Activated T-helper 9 cell treated with anti-CD3 and anti-CD28 coated beads, Interleukin-2, amount 50 U/mL, for 16 hours (primary cell): ENCODE measurements at places on chromosomes 16 and 17.

GRCh38 chr17:3002538-3003295 lies 60.7 kb downstream of the OR1D5 start:
- DNase-seq = no peak

DNA sequence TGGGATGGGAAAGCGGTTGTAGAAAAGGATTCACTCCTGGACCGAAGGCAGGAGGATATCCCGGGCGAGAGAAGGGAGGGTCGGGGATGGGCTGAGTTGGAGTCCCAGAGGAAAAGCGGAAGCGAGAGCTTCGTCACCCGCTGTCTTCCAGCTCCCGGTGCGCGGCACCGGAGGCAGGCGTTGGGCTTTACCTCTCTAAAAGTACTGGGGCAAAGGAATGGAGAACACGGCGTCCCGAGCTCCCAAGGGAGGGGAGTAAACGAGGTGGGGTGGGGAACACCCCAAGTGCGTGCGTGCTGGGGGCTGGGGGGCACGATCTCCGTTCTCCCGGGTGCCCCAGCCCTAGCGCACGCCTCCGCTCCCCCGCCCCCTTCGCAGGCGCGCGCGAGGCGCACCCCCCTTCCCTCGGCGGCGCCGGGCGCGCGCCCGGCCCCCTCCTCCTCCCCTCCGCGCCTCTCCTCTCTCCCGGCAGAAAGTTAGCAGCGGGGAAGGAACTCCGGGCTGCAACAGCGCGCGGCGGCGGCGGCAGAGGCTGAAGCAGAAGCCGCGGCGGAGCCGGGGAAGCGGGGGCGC lies at the start of gene HS3ST4:
TSS of gene HS3ST4 (plus strand) at position 441 of the 573 bp plus-strand sequence.
- DNase-seq = no peak

- no peak for DNase-seq
Observed at GRCh38 chr16:22623351-22623781, 112.7 kb downstream of the NPIPB5 start.

DNA sequence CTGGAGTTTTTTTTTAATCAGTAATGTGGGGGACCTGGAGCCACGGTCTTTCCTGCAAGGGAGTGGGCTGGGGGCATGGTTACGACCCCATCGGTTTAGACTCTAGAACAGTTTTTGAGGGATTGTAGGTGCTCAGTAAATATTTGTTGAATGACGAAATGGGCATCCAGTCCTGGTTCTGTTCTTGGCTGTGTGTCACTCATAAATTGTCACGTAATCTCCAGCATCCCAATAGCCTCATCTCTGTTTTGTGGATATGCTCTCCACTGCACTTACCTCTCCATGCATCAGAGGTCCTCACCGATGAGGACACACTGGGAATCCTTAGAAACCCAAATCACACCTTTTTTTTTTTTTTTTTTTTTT lies 497 bp upstream of the SLC38A7 start:
- DNase-seq = no peak

- DNase-seq = no peak
Observed at GRCh38 chr17:61139219-61139618, 260.4 kb upstream of the TBX2 start.

DNA sequence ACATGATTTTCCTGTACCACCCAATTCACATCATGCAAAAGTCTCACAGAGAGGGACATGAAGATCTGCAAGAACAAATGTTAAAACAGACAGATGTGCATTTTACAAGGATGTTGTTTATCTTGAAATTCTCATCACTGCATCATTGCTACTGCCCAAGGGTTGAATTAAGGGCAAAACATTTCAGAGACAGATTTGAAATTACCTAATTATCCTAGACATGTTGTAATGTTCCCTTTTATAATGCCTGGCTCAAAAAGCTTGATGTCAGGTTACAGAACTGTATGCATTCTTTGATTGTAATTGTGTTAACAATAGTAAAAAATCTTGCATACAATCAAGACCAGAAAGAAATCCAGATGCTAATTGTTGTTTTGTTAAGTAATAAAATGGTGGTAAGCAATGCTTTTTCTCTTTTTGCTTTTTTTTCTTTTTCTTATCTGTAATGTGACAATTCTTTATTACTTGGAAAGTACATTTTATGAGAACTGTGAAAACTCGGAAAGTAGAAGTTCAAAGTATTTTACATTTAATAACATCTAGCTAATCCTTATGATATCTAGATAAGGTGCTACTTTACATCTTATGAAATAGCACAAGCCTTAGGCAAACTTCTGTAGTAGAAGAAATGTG lies 3.6 kb upstream of the DUSP14 start:
- no peak for DNase-seq

GRCh38 chr16:84239141-84239769 lies 557 bp downstream of the KCNG4 start:
- no peak for DNase-seq

DNA sequence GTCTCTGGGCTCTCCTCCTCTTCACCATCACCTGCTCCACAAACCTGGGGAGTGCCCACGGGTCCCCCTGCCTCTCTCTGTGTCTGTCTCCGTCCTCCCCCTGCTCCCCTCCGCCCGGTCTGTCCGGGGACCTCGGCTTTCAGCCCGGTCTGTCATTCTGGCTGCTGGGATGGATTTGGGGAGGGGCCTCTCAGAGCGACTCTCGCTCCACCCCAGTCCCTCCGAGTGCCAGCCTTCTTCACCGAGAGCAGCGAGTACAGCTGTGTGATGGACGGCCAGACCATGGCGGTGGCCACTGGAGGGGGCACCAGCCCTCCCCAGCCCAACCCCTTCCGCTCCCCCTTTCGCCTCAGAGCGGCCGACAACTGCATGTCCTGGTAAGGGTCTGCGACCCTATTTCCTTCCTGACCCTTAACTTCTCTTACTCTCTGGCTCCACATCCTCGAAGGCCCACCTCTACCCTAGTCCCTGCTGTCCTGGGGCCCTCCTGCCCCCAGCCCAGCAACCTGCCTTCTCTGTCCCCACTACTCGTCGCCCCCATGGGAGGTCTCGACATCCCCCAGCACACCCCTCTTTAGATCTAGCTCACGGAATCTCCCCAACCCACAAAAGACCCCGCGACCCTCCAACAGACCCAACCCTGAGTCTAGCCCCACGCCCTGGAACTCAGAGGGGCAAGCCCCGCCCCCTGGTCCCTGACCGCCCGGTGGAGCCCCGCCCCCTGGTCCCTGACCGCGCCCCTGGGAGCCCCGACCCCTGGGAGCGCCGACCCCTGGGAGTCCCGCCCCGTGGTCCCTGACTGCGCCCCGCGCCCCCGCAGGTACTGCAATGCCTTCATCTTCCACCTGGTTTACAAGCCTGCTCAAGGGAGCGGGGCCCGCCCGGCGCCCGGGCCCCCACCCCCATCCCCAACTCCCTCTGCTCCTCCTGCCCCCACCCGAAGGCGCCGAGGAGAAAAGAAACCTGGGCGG lies 5.6 kb upstream of the CXCL16 start:
- DNase-seq = no peak

DNA sequence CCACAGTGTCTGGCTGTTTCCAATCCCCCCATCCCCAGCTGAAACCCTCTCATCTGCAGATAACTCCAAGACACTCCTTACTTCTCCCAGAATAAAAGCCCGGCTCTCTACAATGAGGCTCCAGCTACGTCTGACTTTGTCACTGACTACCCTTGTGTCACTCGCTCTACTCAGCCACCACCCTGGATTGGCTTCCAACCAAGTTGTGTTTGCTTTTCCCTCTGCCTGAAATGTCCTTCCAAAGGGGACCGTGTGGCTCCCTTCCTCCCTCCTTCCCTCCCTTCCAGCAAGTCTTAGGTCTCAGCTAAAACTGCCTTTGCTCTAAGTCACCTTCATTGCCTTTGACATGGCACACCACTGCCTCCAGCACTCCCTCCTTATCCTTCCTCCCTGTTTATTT lies 42.8 kb downstream of the CDH1 start:
- no peak for DNase-seq

DNA sequence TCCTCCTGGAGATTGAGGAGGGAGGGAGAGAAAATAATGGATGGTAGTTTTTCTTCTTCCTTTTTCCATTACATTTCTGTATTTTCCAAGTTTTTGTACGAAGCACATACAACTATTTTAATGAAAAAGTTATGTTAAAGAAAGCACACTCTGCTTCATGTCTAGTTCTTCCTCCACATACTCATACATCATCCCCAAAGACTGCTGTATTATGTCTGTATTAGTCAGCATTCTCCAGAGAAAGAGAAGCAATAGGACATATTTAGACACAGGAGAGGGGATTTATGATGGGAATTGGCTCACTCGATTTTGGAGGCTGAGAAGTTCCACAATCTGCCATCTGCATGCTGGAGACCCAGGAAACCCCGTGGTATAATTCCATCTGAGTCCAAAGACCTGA lies 10.1 kb upstream of the ACSM2A start:
- no peak for DNase-seq

GRCh38 chr17:8846768-8847211 lies 20.7 kb downstream of the PIK3R6 start:
- no peak for DNase-seq

GRCh38 chr16:66928702-66929388 lies 3.5 kb upstream of the RRAD start:
- no peak for DNase-seq

DNA sequence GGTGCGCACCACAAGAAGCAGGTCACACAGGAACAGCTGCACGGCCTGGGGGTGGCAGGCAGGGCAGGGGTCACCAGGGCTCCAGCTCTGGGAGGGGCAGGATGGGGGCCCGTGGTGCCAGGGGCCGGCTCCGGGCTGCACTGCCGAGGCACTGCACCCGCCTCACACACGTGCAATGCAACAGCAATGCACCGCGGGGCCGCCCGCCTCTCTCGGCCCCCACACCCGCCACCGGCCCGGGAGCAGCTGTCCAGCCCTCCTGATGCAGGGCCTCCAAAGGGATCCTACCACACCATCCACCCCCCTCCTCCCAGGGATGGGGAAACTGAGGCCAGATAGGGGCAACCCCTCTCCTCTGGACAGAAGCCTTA lies 23.1 kb downstream of the SREBF1 start:
- DNase-seq = no peak

GRCh38 chr17:20315821-20316220 lies 151.5 kb downstream of the LGALS9B start:
- DNase-seq = no peak

DNA sequence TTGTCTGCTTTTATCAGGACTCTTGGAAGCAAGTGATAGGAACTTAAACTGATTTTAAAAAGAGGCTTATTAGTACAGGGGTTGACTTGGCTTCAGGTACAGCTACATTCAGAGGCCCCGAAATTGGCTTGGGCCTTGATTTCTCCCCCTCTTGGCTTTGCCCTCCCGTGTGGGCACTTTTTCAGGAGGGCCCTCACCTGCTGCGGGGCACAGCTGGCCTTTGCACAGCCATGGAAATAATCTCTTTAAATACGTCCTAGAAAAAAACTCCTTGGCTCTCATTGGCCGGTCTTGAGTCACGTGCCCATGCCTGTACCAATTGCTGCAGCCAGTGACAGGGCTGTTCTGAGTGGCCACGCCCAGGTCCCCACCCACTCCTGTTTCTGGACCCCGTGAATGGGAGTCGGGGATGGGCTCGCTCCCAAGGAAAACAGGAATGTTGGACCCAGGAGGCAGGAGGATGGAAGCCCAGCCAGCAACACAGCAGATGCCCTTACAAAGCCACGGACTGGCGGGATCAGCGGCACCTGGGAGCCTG lies 15.0 kb downstream of the CA5A start:
- DNase-seq = no peak

GRCh38 chr16:14303639-14304394 lies 232.7 kb downstream of the MRTFB start:
- no peak for DNase-seq

DNA sequence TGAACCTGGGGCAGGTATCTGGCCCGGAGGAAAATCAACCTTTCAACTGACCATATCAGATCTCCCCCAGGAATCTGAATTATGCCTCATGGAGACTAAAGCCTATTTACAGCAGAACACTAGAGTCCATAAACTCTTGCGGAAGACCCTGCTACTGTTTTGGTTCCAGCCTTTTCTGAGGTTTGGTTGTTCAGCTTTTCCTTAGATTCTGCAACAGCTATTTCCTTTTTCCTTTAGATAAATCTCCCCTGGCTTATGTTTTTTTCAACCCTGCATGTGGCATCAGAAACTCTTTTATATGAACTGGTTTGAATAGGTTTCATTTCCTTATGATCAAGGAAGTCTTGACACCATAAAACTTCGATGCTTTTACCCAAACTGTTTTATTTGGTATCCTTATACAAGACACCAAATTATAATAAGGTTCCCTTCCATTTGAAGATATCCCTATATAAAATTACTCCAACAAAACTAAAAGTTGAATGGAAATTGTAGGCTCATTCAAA lies 13.1 kb downstream of the SPOP start:
- DNase-seq = no peak

- DNase-seq = no peak
Observed at GRCh38 chr17:62090868-62091267, 25.8 kb upstream of the MED13 start.

DNA sequence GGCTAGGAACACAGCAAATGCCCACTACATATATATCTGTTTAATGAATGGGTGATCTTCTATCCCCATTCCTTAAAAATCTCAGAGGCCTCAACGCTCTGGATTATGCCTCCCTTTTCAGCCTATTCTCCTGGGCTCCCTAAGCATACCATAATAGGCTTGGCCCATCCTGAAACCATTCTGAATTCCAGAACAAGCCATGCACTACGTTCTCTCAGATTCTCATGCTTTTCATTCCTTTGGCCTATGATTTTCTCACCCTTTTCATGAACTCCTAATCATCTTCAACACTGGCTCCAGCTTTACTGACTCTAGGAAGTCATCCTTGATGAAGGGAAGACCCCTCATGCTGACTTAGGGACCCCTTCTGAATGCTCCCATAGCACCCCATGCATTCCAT lies 71.1 kb downstream of the RPGRIP1L start:
- DNase-seq = no peak
